Chondrocyte (in vitro differentiated cells): ENCODE measurements at places on chromosomes 11 and 22. TPM values are rescaled to one million over a fixed set of nuclear protein-coding genes. Genes with fewer than 3 reads are reported as not detected.

- DNase-seq = no peak
Observed at GRCh38 chr11:131615611-131616010, 245.2 kb downstream of the NTM start.

DNA sequence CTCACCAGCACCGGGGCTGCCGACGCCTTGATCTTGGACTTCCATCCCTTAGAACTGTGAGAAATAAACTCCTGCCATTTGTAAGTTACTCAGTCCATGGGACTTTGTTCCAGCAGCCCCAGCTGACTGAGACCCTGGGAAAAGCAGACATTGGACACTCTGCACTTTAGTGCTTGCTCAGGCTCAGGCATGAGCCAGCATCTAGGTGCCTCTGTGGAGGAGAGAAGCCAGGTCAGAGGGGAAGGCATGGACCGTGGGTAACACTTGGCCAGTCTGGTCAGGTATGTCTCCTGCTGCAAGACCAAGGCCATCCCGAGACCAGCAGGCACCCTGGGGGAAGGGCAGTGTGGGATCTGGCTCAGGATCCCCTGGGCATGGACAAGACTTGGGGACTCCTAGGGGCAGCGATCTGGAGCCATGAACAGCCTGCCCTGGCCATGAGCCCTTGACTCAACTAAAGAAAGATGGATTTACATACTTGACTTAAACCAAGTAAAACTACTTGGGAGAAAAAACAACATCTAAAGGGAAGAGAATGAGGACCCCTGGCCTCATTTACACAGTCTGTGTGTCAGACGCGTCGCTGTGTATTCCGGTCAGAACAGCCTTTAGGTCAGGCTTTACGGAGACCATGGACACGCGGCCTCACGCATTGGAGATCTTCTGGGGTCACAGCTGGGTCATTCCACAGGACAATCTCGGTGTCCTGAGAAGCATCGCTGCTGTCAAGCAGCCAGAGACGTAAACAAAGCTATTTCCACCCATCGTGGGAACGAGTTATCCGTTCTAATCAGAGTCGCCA, 497.1 kb downstream of the BRD1 start:
- no peak for DNase-seq

OR2AT4 gene
- not detected in 3 replicates for total RNA-seq

KAT5 gene
- total RNA-seq = 39.9 to 53.6 TPM (median 43.2 TPM) in 3 replicates

DNA sequence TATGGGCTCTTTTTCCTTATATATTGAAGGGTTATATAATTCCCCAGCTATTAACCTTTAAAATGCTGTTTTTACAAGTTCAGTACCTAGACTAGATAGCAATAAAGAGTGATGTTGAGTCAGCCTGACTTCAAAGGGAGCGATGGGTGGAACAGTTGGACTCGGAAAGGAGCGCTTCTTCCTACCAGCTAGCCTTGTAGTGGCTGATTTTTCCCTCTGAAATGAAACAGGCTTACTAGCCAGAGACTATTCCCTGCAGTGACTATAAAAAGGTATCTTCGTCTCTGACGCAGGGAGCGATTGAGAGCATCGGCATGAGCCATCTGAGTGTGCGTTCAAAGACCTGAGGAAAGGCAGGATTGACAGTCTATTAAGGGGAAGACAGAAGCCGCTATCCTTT, 66.0 kb upstream of the GRAMD1B start:
- DNase-seq = no peak

RAB38 gene
- total RNA-seq = not detected in 3 replicates
